ENCODE measurements at places on chromosomes 16 and 17.
A peak's percentile ranks its signal among the peaks of the same experiment; 100 is the strongest.

- no peak for DNase-seq
Measured at GRCh38 chr17:68029512-68030215, 5.9 kb upstream of the KPNA2 start.

DNA sequence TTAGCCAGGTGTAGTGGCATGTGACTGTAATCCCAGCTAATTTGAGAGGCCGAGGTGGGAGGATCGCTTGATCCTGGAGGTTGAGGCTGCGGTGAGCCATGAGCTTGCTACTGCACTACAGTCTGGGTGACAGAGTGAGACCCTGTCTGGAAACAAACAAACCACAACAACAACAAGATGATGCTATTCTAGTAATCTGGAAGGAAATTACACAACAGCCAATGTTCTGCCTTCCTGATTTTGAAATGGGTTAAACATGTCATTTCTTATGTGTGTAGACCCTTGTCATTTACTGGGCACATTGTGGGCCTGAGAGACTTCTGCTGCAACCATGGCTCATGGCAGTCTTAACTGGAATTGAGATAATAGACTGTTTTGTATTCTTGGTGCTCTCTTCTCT, 5.9 kb downstream of the COQ7 start:
- no peak for DNase-seq

GRCh38 chr16:11992586-11993524, 16.3 kb downstream of the SNX29 start:
- no peak for DNase-seq

DNA sequence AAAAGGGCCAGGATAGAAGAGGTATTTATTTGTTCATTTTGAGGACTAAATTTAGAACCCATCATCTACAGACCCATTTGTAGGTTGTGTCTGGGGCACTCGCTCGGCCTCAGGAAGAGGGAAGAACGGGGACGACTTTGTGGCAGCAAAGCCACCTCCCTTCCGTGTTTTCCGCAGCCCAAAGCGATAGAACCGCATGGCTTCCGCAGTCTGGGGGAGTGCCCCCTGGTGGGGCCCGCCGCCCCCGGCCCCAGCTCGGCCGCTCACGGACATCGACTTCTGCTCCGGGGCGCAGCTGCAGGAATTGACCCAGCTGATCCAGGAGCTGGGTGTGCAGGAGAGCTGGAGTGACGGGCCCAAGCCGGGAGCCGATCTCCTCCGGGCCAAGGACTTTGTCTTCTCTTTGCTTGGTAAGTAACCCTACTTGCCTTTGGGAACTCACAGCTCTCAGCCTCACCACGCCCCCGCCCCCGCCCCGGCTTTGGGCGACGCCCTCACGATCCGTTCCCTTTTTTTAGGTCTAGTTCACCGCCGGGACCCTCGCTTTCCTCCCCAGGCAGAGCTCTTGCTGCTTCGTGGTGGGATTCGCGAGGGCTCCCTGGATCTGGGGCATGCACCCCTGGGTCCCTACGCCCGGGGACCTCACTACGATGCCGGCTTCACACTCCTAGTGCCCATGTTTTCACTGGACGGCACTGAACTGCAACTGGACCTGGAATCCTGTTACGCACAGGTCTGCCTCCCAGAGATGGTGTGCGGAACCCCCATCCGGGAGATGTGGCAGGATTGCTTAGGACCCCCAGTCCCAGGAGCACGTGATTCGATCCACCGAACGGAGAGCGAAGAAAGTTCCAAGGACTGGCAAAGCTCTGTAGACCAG, 681 bp downstream of the TMEM102 start:
- DNase-seq, result peak; percentile 73

DNA sequence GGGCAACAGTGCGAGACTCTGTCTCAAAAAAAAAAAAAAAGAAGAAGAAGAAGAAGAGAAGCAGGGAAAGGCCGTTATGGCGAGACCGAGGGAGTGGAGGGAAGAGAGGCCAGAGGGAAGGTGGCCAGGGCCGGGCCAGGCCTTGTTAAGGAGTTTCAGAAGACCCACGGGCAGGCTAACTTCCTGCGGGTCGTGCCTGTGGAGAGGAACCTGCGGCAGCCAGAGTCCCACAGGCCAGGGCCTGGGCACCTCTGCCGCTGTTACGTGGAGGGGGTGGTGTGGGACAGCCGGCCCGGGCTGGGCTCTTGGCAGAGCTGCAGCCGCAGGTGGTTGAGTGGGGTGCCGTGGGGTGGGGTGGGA, 5.4 kb downstream of the WDR81 start:
- DNase-seq, result no peak

- DNase-seq, result peak; percentile 63
Measured at GRCh38 chr17:43839670-43840108, 6.7 kb upstream of the MPP3 start.

GRCh38 chr17:31272236-31272635, 24.8 kb downstream of the OMG start:
- no peak for DNase-seq

GRCh38 chr17:44911133-44912001, 3.9 kb downstream of the GFAP start:
- peak; percentile 67 for DNase-seq

All from NCI-H82 (cell line).